Gastrocnemius medialis (tissue), 4 donors: ENCODE measurements at places on chromosomes 1 and 21. TPM values are rescaled to one million over a fixed set of nuclear protein-coding genes. Genes with fewer than 3 reads are reported as not detected.
A peak's percentile ranks its signal among the peaks of the same experiment; 100 is the strongest.

Gene PGLYRP4
- total RNA-seq, result not detected

Gene SELENOF
- 41.3 TPM for total RNA-seq

Gene OR6F1
- total RNA-seq, result not detected

Gene TMEM52
- 155 TPM for total RNA-seq

Gene C1orf94
- not detected for total RNA-seq

GRCh38 chr1:91189096-91189495 is 167.3 kb upstream of the ZNF644 start:
- no peak overlapping the region for H3K4me3 ChIP-seq
- H3K4me1 ChIP-seq, result no peaks in the 10 kb centered on the region
- no peak for DNase-seq
- H3K27ac ChIP-seq, result no peak overlapping the region
- H3K27me3 ChIP-seq, result no peaks in the 10 kb centered on the region

- no peak overlapping the region for H3K4me3 ChIP-seq
- H3K4me1 ChIP-seq, result no peaks in the 10 kb centered on the region
- H3K27me3 ChIP-seq, result no peaks in the 10 kb centered on the region
- no peak overlapping the region for H3K27ac ChIP-seq
Measured at GRCh38 chr1:67856921-67857320, 23.7 kb upstream of the GNG12 start.

GRCh38 chr1:147214325-147214724 is 10.8 kb downstream of the FMO5 start:
- no peak overlapping the region for H3K27ac ChIP-seq
- H3K4me3 ChIP-seq, result no peak overlapping the region
- H3K36me3 ChIP-seq, result no peaks in the 10 kb centered on the region
- H3K4me1 ChIP-seq, result no peaks in the 10 kb centered on the region

DNA sequence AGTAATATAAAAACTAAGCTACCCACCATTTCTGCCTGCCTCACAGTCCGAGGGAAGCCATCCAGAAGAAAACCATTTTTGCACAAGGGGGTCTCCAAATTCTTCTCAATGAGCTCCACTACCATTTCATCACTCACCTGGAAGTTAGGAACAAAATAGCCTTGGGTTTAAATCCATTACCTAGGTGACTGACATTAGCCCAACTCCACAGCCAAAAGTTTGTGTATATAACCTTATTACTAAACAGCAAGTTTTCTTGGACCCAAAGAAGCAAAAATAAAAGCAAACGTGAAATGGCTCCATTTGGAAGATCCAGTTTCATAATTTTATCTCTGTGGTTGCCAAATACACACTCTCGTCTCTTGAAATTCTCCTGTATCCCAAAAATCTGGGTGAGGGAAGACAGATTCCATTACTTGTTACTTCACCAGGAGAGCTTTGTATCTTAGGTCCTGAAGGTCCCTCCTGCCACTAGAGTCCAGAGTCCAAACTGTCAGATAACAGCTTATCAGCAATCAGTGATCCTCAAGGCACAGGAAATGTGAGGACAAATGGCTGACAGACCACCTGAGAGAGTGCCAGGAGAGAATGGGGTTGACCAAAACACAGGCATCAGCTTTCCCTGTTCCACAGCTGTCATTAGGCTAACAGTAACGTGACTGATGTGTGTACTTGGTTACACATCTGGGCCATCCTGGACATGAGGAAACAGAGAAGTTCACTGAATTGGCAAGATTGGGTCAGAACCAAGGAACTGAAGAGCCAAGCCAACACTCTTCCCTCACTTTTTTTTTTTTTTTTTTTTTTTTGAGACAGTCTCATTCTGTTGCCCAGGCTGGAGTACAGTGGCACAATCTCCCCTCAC is 14.9 kb downstream of the AK2 start:
- peak overlapping the region; percentile 87 for H3K27ac ChIP-seq
- H3K4me3 ChIP-seq, result no peak overlapping the region
- DNase-seq, result peak; percentile 30
- H3K36me3 ChIP-seq, result no peaks in the 10 kb centered on the region
- H3K27me3 ChIP-seq, result no peaks in the 10 kb centered on the region
- H3K4me1 ChIP-seq, result peaks cover 40% of the 10 kb centered on the region

DNA sequence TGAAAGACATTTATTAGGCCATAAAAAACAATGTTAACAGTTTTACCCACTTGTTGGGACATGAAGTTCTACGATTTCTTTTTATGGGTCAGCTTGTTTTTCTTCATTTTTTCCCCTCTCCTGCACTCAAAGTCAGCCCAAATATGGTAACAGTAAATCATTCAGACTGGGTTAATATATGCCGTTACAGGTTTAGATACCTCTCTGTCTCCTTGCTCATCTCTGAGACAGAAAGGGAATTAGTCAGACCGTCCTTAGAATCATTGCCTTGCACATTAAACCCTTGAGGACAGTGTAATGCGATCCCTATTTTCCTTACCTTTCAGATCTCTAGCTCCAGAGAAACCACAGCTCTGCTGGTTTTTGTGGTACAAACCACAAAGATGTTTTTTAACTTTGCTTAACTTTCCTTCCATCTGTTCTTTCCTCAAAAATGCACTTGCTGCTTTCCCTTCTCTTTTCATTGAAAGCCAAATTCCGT is 613.3 kb downstream of the PLPP3 start:
- no peak overlapping the region for H3K27ac ChIP-seq
- no peaks in the 10 kb centered on the region for H3K4me1 ChIP-seq
- no peaks in the 10 kb centered on the region for H3K36me3 ChIP-seq
- DNase-seq, result no peak
- no peaks in the 10 kb centered on the region for H3K27me3 ChIP-seq

GRCh38 chr1:165828103-165828668 is 772 bp downstream of the UCK2 start:
- peak; percentile 31 for DNase-seq
- H3K27me3 ChIP-seq, result no peaks in the 10 kb centered on the region
- H3K27ac ChIP-seq, result peak overlapping the region; percentile 97
- H3K4me3 ChIP-seq, result peak overlapping the region; percentile 99
- peaks cover 8% of the 10 kb centered on the region for H3K4me1 ChIP-seq

DNA sequence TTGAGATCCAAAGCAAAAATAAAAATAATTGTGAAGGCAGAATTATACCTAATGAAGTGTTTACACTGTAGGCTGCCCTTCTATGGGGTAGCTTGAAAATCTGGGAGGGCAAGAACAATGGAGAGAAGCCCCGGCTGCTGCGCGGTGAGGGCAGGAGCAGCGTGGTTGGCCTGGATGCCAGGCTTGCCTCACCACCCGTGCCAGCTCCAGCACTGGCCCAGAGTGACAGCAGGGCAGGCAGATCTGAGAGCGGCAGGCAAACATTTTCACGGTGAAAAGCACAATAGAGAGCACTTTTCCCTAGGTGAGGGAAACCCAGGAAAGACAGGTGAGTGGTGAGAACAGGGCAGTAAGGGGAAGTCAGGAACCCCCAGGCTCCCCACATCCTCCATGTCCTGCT is 1.4 kb downstream of the PROK1 start:
- no peak for DNase-seq
- H3K27ac ChIP-seq, result no peak overlapping the region
- no peaks in the 10 kb centered on the region for H3K27me3 ChIP-seq
- no peaks in the 10 kb centered on the region for H3K36me3 ChIP-seq
- no peaks in the 10 kb centered on the region for H3K4me1 ChIP-seq
- no peak overlapping the region for H3K4me3 ChIP-seq

DNA sequence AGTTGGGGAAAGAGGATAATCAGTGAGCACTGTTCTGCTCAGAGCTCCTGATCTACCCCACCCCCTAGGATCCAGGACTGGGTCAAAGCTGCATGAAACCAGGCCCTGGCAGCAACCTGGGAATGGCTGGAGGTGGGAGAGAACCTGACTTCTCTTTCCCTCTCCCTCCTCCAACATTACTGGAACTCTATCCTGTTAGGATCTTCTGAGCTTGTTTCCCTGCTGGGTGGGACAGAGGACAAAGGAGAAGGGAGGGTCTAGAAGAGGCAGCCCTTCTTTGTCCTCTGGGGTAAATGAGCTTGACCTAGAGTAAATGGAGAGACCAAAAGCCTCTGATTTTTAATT is 42.7 kb downstream of the YARS1 start:
- no peak overlapping the region for H3K27ac ChIP-seq
- no peak overlapping the region for H3K4me3 ChIP-seq
- DNase-seq, result no peak
- peaks cover 60% of the 10 kb centered on the region for H3K36me3 ChIP-seq
- H3K4me1 ChIP-seq, result peaks cover 5% of the 10 kb centered on the region

DNA sequence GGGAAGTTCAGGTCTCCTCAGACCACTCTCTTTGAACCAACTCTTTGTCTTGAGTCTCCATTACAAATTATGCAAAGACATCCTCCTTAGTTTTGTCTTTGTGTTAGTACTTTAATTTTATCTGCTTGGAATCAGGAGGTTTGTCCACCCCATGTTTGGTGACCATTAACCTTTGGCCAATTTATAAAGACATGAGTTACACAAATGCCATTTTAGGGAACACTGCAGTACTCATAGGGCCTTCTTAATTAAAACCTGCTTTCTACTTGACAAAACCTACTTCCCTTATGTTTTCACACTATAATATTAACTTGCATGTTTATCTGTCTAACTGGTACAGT is 7.9 kb upstream of the CDC73 start:
- H3K4me3 ChIP-seq, result no peak overlapping the region
- H3K4me1 ChIP-seq, result peaks cover 8% of the 10 kb centered on the region
- H3K27me3 ChIP-seq, result no peaks in the 10 kb centered on the region
